Panc1 (cell line): ENCODE measurements at places on chromosomes 2 and 18. TPM values are rescaled to one million over a fixed set of nuclear protein-coding genes. Genes with fewer than 3 reads are reported as not detected.

DNA sequence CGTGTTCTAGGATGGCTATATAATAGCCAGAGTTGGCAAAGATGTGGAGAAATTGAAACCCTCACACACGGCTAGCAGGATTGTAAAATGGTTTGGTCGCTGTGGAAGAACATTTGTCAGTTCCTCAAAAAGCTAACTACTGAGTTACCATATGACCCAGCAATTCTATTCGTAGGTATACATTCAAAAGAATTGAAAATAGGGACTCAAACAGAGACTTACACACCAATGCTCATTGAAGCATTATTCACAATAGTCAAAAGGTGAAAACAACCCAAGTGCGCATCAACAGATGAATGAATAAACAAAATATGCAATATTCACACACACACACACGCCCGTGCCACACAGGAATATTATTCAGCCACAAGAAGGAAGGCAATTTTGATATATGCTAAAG, 98.7 kb downstream of the PLA2R1 start:
- H3K36me3 ChIP-seq, result no peaks in the 10 kb centered on the region
- no peak overlapping the region for H3K4me3 ChIP-seq
- no peak overlapping the region for H3K27ac ChIP-seq
- DNase-seq, result no peak
- no peaks in the 10 kb centered on the region for H3K27me3 ChIP-seq

GRCh38 chr2:175103191-175103590, 64.8 kb downstream of the ATF2 start:
- no peak overlapping the region for H3K27ac ChIP-seq
- H3K4me1 ChIP-seq, result no peaks in the 10 kb centered on the region
- no peaks in the 10 kb centered on the region for H3K27me3 ChIP-seq
- peaks cover 22% of the 10 kb centered on the region; the same call in 1 of the 2 replicates for H3K36me3 ChIP-seq

- H3K27ac ChIP-seq, result no peak overlapping the region
- H3K4me1 ChIP-seq, result no peaks in the 10 kb centered on the region
- no peak for DNase-seq
- H3K4me3 ChIP-seq, result no peak overlapping the region
Observed at GRCh38 chr2:215722125-215722524, 286.3 kb upstream of the FN1 start.

The CNDP1 gene
- not detected for total RNA-seq

The RNF125 gene
- 0.57 TPM for total RNA-seq

- no peak for DNase-seq
- no peaks in the 10 kb centered on the region for H3K36me3 ChIP-seq
- H3K4me1 ChIP-seq, result no peaks in the 10 kb centered on the region
- H3K4me3 ChIP-seq, result no peak overlapping the region
- H3K27ac ChIP-seq, result no peak overlapping the region
Observed at GRCh38 chr2:209321076-209321475, 102.8 kb upstream of the MAP2 start.

DNA sequence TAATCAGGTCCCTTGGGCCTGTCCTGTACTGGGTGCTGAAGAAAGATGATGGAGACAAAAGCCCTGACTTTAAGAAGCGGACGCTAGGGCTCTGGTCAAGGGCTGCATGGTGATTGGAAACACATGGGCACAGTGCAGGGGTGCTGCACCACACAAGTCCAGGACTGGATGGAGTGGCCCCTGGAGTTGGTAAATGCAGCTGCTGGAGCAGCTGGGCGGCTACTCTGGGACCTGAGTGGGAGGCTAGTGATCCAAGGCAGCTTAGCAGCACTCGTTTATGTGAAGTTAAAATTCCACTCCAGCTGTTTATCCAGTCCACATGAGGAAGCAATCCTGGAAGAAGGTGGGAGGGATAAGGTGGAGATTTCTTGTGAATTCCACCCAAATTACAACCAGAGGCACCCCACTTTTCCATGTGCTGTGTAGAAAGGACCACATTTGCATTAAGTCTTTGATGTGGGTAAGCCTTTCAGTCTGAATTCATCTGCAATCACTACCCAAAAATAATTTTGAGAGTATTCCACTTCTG, 24.9 kb downstream of the MERTK start:
- H3K4me1 ChIP-seq, result 0 out of 2 replicates have a peak, but pooled peaks cover 3% of the 10 kb centered on the region
- no peak for DNase-seq
- H3K36me3 ChIP-seq, result no peaks in the 10 kb centered on the region

- H3K27ac ChIP-seq, result no peak overlapping the region
- no peak for DNase-seq
- no peaks in the 10 kb centered on the region for H3K36me3 ChIP-seq
- H3K27me3 ChIP-seq, result peaks cover 35% of the 10 kb centered on the region
- H3K4me3 ChIP-seq, result no peak overlapping the region
Observed at GRCh38 chr2:65636813-65637483, 204.5 kb upstream of the SPRED2 start.

GRCh38 chr2:231260442-231261208, 62.2 kb downstream of the ARMC9 start:
- H3K4me1 ChIP-seq, result no peaks in the 10 kb centered on the region
- no peaks in the 10 kb centered on the region for H3K36me3 ChIP-seq
- no peak overlapping the region for H3K4me3 ChIP-seq
- H3K27ac ChIP-seq, result no peak overlapping the region
- no peaks in the 10 kb centered on the region for H3K27me3 ChIP-seq

GRCh38 chr2:55107436-55107835, 57.2 kb upstream of the RTN4 start:
- no peak for DNase-seq
- no peak overlapping the region for H3K4me3 ChIP-seq
- H3K36me3 ChIP-seq, result no peaks in the 10 kb centered on the region
- H3K27ac ChIP-seq, result peak overlapping the region; percentile 32; the same call in 1 of the 2 replicates

DNA sequence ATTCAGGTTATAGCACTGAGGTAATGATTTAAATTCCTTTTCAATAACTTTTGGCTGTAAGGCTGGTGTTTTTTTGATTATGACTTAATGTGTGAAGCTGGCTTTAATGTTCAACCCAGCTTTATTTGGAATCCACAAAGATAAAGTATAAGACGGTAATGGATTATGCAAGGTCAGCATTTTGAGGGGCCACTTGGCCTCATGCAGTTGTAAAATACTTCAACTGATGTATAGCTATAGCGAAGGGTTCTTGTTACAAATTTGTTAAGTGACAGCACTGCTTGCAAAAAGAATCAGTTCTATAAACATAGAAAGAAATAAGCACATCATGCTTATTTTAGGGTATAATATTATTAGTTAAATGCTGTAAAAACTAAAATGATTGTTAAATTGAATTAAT, 36.6 kb downstream of the LRP1B start:
- H3K36me3 ChIP-seq, result no peaks in the 10 kb centered on the region
- no peaks in the 10 kb centered on the region for H3K4me1 ChIP-seq
- DNase-seq, result no peak
- H3K27ac ChIP-seq, result no peak overlapping the region

The SKOR2 gene
- not detected for total RNA-seq

DNA sequence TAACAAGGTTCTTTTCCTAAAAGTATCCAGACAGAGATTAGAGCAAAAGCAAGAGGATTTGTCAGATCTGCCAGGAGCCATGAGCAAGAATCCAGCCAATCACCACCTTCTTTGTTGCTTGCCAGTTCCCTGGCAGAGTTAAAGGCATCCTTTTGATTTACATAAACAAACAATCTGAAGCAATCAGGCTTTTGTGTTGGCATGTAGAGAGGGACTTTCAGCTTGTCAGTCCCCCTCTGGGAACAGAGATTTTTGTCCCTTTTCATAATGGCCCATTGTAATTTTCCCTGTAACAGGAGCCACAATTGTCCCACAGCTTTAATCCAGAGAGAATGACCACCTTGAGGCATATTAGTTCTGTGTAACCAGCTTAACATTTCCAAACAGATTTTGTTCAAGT, at the start of gene ERMN:
Gene ERMN (minus strand): TSS at position 39 of the 400 bp plus-strand sequence. CDS start 182 bp downstream, outside the sequence.
- no peaks in the 10 kb centered on the region for H3K27me3 ChIP-seq
- H3K4me1 ChIP-seq, result no peaks in the 10 kb centered on the region
- DNase-seq, result no peak
- no peaks in the 10 kb centered on the region for H3K36me3 ChIP-seq

DNA sequence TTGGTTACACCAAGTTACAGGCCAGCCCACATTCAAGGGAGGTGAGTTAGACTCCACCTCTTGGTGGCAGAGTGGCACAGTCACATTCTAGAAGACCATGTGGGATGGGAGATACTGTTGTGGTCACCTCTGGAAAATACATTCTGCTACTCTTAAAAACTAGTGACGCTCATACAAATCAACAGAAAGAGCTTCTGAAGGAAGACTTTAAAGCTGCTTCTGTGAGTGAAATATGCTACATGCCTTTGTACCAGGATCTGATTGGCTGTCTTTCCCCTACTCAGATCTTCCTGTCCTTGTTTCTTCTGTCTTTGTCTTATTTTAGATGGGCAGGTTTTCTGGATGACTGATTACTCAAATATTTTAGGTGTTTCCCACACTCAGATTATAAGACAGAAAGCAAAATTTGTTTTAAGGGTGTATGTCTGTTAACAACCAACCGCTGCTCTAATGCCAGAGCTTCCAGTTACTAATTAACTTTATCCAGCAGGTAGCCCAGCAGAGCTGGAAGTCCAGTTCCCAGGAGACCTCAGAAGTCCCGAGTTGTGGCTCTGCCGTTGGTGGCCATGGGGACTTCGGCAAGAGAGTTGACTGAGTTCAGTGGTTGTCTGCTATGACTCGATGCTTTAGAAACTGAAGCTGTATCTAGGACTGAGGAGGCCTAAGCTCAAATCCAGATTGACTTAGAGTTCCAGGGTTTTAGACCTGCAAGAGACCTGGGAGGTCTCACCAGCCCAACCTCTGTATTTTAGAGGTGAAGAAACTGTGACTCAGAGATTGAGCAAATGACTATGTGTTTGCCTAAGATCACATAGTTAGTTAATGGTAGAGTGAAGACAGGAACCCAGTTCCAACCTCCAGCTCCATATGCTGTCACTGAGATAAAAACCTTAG, 7.4 kb downstream of the IL1R2 start:
- H3K27me3 ChIP-seq, result peaks cover 3% of the 10 kb centered on the region; the same call in 1 of the 2 replicates
- H3K36me3 ChIP-seq, result no peaks in the 10 kb centered on the region
- no peak overlapping the region for H3K27ac ChIP-seq
- H3K4me3 ChIP-seq, result no peak overlapping the region
- no peak for DNase-seq

GRCh38 chr2:33086400-33087015, 139.8 kb downstream of the LTBP1 start:
- no peak overlapping the region for H3K4me3 ChIP-seq
- H3K4me1 ChIP-seq, result no peaks in the 10 kb centered on the region
- H3K27ac ChIP-seq, result no peak overlapping the region

The PSMA8 gene
- total RNA-seq, result not detected

DNA sequence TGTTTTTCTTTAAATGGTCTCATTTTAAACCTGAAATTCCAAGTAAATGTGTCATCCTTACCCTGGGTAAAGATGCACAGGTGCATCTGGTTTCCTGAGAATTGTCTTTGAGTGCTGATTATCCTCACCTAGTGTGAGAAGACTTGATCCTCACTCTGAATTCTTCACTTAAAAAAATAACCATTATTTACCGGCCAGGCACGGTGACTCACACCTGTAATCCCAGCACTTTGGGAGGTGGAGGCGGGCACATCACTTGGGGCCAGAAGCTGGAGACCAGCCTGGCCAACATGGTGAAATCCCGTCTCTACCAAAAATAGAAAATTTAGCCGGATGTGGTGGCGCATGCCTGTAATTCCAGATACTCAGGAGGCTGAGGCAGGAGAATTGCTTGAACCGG, 9.9 kb upstream of the WNT6 start:
- H3K27me3 ChIP-seq, result no peaks in the 10 kb centered on the region
- H3K27ac ChIP-seq, result no peak overlapping the region
- H3K4me3 ChIP-seq, result no peak overlapping the region
- no peaks in the 10 kb centered on the region for H3K36me3 ChIP-seq
- no peak for DNase-seq
- peaks cover 6% of the 10 kb centered on the region for H3K4me1 ChIP-seq

The NLRC4 gene
- total RNA-seq, result not detected

GRCh38 chr2:158142568-158143332, 41.1 kb downstream of the UPP2 start:
- no peak overlapping the region for H3K27ac ChIP-seq
- H3K36me3 ChIP-seq, result no peaks in the 10 kb centered on the region
- no peaks in the 10 kb centered on the region for H3K4me1 ChIP-seq
- H3K27me3 ChIP-seq, result 0 out of 2 replicates have a peak, but pooled peaks cover 2% of the 10 kb centered on the region

DNA sequence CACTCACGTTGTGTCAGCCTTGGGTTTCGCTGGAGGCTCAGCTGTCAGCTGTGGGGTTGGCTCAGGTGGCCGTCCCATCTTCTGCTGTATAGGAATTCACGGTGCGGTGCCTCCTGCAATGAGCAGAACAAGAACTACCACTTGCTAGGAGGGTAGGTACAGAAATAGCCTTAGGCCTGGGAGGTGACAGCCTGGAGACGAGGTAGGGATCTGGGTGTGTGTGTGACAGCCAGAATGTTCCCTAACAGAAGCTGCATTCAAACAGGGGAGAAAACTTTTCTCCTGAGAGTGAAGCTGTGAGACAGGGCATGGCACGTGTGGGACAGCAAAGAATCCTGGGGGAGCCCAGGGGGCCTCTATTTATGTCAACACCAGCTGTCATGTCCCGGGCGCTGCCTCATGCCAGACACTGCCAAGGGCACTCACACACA, 8.4 kb upstream of the MAL start:
- H3K27ac ChIP-seq, result no peak overlapping the region
- no peak for DNase-seq
- H3K36me3 ChIP-seq, result no peaks in the 10 kb centered on the region
- no peak overlapping the region for H3K4me3 ChIP-seq

- H3K27me3 ChIP-seq, result no peaks in the 10 kb centered on the region
- H3K27ac ChIP-seq, result no peak overlapping the region
- H3K4me1 ChIP-seq, result peaks cover 76% of the 10 kb centered on the region
Observed at GRCh38 chr2:85766229-85766628, 12.4 kb downstream of the ATOH8 start.

GRCh38 chr2:6523476-6523875, 342.2 kb downstream of the CMPK2 start:
- H3K27me3 ChIP-seq, result no peaks in the 10 kb centered on the region
- no peaks in the 10 kb centered on the region for H3K36me3 ChIP-seq
- no peaks in the 10 kb centered on the region for H3K4me1 ChIP-seq
- no peak overlapping the region for H3K4me3 ChIP-seq

GRCh38 chr2:160097326-160097725, 34.9 kb upstream of the PLA2R1 start:
- no peaks in the 10 kb centered on the region for H3K36me3 ChIP-seq
- no peak overlapping the region for H3K4me3 ChIP-seq
- no peaks in the 10 kb centered on the region for H3K27me3 ChIP-seq
- no peak overlapping the region for H3K27ac ChIP-seq
- H3K4me1 ChIP-seq, result no peaks in the 10 kb centered on the region

The POTEJ gene
- total RNA-seq, result not detected
